NCI-H1105 (cell line): ENCODE measurements at places on chromosomes 11 and 22.

- DNase-seq: no peak
Observed at GRCh38 chr22:29473001-29473400, 7.0 kb upstream of the NEFH start.

GRCh38 chr11:130731401-130731800 lies 184.9 kb downstream of the SNX19 start:
- DNase-seq: no peak

DNA sequence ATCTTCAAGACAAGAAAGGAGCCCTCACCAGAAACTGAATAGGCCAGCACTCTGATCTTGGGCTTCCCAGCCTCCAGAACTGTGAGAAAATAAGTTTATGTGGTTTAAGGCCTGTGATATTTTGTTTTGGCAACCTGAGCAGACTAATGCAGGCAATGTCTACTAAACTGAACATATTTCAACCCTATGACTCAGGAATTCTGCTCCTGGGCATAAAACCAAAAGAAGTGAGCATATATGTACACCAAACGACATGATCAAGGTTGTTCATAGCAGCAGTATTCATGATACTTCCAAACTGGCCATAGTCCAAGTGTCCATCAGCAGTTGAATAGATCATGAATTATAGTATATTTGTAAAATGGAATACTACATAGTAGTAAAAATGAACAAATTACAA lies 29.0 kb downstream of the CSNK2A3 start:
- no peak for DNase-seq

DNA sequence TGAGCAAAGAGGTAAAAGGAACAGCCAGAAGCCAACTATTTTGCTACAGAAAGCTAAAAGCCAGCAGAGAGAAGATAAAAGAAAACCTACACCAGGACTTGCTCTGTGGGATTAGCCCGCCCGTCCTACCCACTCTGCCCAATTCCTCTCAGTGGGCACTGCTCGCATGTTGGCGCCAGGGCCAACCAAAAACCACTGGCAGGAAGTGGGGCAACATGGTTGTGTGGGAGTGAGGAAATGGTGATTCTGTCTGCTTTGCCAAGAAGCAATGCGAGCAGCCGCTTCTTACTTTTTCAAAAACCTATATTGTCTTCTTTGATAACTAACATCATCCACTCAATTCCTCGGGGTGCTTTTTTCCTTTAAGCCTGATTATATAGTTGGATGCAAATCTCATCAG lies 14.2 kb upstream of the APOA1 start:
- DNase-seq: no peak

DNA sequence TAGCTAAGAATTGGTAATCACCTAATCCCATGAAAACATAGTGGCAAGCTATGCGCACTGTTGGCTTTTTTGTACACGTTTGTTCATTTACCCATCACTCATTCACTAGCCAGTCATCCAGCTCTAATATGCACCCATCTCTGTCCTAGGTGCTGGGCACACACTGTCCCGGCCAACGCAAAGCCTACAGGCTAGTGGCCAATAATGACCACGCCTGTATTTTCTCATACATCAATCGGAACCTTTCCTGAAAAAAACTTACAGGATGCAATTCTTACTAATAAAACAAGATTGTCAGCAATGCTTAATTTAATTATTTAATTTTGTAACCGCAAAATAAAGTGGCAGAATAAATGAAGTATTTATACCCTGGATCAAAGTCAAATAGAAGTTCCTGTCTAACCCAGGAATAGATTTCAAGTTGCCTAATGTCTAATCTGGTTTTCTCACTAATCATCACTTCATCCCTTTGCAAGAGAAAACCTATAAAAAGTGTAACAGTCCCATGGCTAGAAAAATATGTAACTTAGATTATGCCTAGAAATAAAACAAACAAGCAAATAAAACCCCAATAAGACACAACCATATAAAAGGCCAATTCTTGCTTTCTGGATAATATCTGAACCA lies 143.3 kb upstream of the BLID start:
- DNase-seq: no peak

DNA sequence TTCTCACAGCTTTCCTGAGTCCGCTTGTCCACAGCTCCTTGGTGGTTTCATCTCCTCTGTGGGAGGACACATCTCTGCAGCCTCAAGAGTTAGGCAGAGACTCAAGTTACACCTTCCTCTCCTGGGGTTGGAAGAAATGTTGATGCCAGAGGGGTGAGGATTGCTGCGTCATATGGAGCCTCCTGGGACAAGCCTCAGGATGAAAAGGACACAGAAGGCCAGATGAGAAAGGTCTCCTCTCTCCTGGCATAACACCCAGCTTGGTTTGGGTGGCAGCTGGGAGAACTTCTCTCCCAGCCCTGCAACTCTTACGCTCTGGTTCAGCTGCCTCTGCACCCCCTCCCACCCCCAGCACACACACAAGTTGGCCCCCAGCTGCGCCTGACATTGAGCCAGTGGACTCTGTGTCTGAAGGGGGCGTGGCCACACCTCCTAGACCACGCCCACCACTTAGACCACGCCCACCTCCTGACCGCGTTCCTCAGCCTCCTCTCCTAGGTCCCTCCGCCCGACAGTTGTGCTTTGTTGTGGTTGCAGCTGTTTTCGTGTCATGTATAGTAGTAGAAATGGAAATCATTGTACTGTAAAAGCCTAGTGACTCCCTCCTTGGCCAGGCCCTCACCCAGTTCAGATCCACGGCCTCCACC lies 11.7 kb downstream of the RASD2 start:
- no peak for DNase-seq

- DNase-seq: no peak
Observed at GRCh38 chr11:44883277-44883676, 67.4 kb downstream of the TP53I11 start.

GRCh38 chr11:78742430-78742829 lies 167.8 kb upstream of the NARS2 start:
- DNase-seq: peak; percentile 95

DNA sequence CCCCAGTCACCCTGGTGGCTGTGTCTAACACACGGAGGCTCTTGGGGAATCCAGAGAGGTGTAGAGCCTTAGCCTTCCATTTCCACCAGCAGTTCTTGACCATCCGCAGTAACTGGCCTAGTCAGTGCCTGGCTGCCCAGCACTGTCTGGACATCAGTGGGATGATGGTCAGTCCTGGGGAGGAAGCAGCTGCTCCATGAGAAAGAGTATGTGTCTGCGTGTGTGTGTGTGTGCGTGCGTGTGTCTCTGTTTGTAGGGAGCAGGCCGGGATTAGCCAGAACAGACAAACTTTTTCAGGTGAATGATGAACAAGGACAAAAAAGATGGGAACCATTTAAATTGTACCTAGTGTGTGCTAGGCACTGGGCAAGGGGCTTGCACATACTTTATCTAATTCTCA lies 109.3 kb upstream of the SYT13 start:
- no peak for DNase-seq

DNA sequence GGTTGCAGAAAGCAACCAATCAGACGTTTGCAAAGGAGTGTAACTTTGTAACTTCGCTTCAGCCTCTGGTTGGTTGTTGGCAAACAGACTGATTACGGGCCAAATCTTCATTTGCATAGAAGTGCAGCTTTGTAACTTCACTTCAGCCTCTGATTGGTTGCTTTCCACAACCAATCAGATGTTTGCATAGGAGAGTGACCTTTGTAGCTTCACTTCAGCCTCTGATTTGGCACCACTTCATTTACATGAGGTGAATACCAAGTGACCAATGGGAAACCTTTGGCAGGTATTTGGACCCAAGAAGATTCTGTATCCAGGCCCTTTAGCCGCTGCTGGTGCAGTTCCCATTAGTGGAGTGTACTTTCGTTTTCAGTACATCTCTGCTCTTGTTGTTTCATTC lies 16.0 kb downstream of the USP47 start:
- no peak for DNase-seq

- no peak for DNase-seq
Observed at GRCh38 chr11:116122697-116123472, 618.7 kb upstream of the CADM1 start.

GRCh38 chr11:57903441-57904123 lies 120.1 kb upstream of the OR9Q1 start:
- no peak for DNase-seq

DNA sequence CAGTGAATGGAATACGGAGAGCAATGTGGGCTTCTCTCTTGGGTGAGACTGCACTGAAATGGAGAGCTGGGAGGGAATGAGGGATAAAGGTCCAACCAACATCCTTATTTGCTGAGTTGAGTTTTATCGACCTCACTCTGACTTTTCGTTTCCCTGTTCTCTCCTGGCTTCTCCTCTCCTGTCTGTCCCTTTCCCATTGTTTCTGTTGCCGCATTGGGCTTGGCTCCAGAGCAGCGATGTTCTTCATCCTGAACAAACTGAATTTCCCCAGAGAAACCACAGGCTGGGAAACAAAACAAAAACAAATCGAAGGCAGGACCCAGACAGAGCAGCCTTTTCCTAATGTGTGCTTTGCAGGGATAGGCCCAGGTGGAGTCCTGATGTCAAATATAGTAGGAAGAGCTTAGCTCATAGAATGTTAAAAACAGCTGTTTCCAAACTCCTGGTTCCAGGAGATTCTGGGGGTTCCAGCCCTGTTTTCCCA lies 30.0 kb downstream of the MOV10L1 start:
- no peak for DNase-seq

- no peak for DNase-seq
Observed at GRCh38 chr11:828506-829175, 922 bp downstream of the CRACR2B start.

GRCh38 chr22:37126383-37126782 lies 16.9 kb upstream of the TMPRSS6 start:
- DNase-seq: no peak

GRCh38 chr11:61683961-61684869 lies 4.0 kb downstream of the DAGLA start:
- no peak for DNase-seq

DNA sequence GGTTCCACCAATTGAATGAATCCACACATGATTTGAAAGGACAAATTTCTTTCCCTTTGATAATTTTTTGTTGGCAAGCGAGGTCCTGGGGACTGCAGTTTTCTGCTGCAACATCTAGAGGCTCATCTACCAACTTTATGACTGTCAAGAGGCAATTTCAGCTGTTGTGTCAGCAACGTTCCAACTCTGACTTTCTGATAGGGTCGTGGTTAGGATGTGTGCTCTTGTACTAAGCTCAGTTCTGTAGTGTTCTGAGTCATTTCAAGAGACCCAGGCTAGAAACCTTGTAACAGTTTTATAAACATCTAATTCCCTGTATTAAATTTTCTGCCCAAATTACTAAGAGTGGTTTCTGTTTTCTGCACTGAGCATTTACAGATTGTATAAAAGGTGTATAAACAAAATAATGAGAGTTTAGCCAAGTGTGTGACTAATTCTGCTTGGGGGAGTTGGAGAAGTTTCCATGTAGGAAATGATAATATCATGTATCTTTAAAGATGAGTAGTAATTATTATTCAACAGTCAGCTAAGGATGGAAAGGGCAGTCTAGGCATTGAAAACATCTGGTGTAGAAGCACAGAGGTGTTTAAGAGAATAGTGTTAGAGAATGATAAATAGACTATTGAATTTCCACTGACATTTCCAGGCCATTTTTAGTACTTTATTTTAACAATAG lies 72.2 kb downstream of the RBMXL2 start:
- DNase-seq: no peak

- DNase-seq: no peak
Observed at GRCh38 chr11:118895093-118896039, 11.7 kb downstream of the CXCR5 start.
